ENCODE measurements at places on chromosomes 6 and 20. TPM values are rescaled to one million over a fixed set of nuclear protein-coding genes. Genes with fewer than 3 reads are reported as not detected.

VSTM2L gene
- 201 TPM for total RNA-seq

TXLNB gene
- 0.82 TPM for total RNA-seq

OLIG3 gene
- not detected for total RNA-seq

BPIFB1 gene
- total RNA-seq, result not detected

PRL gene
- not detected for total RNA-seq

XKR7 gene
- total RNA-seq, result 9.8 TPM

HLA-DRA gene
- 2.0 TPM for total RNA-seq

EBF4 gene
- total RNA-seq, result 11.8 TPM

TBXT gene
- not detected for total RNA-seq

TNF gene
- not detected for total RNA-seq

CLPSL1 gene
- not detected for total RNA-seq

MACROD2 gene
- total RNA-seq, result 47.7 TPM

LST1 gene
- 1.2 TPM for total RNA-seq

C2 gene
- 3.7 TPM for total RNA-seq

DYNLT1 gene
- total RNA-seq, result 62.8 TPM

SCUBE3 gene
- total RNA-seq, result 1.6 TPM

ARMC12 gene
- total RNA-seq, result 0.82 TPM

RAET1L gene
- total RNA-seq, result not detected

TRIM10 gene
- total RNA-seq, result under 0.01 TPM

IL17A gene
- total RNA-seq, result not detected

LAMA2 gene
- total RNA-seq, result 11.4 TPM

SYNDIG1 gene
- total RNA-seq, result 26.1 TPM

PSMF1 gene
- 24.5 TPM for total RNA-seq

BANF2 gene
- total RNA-seq, result not detected
